NCI-H345 (cell line): ENCODE measurements at places on chromosomes 2 and 18.

GRCh38 chr18:42536442-42536841, 579.0 kb downstream of the RIT2 start:
- no peak for DNase-seq

- DNase-seq = no peak
Observed at GRCh38 chr18:51867767-51868166, 472.2 kb upstream of the DCC start.

- no peak for DNase-seq
Observed at GRCh38 chr2:19330436-19330835, 28.0 kb downstream of the OSR1 start.

GRCh38 chr2:217983276-217984233, 19.2 kb downstream of the TNS1 start:
- no peak for DNase-seq

GRCh38 chr2:190723397-190724090, 74.7 kb downstream of the NAB1 start:
- DNase-seq = no peak

GRCh38 chr18:45837283-45838070, 12.0 kb downstream of the SIGLEC15 start:
- no peak for DNase-seq

DNA sequence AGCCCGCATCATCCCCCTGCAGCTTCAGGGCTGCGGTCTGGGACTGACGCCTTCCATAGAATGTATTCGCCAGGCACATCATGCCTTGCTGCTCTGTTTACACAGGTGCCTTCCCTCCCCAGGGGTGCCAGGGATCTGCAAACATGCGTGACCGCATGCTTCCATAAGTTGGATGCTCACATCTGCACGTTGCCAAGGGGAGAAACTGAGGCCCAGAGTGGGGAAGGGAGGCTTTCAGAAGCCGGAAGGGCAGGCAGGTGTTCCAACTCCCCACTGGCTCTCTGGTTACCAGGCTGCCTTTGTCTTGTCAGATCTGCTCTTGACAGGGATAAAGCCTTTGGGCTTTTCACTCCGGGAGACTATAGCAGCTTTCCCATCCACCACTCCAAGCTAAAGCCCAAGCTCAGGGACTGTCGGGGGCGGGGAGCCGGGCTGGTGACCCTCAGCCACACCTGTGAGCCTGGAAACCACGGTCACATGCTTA, 125.8 kb upstream of the TNP1 start:
- peak; percentile 99 for DNase-seq

DNA sequence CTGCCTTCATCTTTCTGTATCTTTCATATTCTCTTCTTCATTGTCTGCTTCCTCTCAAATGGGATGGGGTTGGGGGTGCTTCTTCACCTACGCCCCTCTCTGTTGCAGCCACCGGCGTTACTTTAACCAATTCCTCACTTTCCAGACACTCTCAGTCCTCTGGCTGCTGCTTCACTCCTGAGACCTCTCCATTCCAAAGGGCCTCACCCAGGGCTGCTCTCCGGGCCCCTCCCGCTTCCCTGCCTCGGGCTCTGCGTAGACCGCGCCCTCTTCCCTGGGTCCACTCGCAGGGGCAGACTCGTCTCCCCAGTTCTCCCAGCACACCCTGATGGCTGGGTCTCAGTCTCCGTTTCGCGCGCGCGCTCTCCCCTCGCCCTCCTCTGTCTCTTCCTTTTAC, 926 bp downstream of the SERPINB8 start:
- DNase-seq = peak; percentile 43

GRCh38 chr2:234426616-234427015, 70.3 kb downstream of the ARL4C start:
- no peak for DNase-seq
